T-helper 22 cell (primary cell): ENCODE measurements at places on chromosomes 12 and 14.

DNA sequence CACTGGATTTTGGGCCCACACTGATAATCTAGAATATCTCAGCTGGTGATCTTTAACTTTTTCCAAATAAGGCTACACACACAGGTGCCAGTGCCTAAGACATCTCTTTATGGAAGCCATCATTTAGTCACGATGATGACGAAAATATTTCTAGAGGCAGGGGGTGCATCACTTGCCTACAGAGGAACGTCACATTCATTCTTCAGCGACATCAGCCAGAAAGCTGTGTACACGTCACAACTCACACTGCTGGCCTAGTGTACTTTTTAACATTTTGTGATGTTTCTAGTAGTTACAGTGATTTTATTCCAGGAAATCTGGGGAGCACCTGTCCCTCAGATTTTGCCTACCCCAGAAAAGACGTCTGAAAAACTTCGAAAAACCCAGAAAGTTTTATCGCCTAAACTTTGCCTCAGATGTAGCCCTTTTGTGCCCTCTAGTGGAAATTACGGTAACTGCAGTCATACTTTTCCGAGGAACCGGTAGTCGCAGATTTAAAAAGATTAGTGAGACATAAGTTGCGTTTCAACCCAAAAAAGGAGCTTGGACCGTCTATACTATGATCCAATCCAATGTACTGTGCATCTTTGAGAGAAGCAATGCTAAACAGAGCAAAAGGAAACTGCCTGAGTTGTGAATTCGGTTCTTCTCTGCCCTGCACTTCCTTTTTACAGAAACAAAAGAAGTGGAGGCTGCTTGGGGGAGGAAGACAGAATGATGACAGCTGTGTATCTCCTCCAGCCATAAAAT lies 64.3 kb upstream of the STON2 start:
- peak; percentile 3 for DNase-seq

DNA sequence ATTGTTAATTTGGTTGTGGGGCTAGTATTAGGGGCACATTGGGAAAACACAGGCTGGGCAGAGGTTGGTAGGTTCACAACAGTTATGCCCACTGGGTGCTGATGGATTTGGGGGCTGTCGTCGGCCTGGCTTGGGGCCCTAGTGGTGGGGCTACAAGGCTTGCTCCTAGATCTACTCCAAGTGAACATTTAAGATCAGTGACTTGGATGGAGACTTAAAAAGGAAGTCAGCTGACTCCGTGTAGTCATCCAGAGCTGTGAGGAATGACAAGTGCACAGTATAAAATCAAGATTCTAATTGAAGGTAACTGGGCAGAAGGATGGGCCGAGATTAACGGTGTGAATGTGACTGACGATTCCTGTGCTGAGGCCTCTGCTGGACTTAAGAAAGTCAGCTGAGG lies 12.8 kb upstream of the NR4A1 start:
- DNase-seq = no peak

- no peak for DNase-seq
Observed at GRCh38 chr14:32286602-32287001, 42.5 kb upstream of the AKAP6 start.

DNA sequence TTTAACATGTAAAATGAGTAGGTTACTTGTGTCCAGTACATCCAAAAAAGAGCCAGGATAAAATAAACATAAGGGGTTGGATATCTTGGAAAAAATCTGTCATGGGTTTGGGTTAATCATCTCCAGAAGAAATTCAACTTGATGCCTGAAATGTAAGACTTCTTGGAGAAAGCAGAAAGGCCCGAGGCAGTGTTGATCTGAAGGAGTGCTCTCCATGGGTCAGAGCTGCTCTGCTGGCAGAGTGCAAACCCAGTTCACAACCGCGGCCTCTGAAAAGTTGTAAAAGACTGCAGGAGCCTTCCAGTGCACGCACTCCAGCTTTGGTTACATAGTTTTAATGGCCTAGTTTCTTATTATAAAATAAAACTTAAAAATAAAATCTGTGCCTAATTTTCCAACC lies 97.3 kb upstream of the ALX1 start:
- DNase-seq = no peak

- DNase-seq = no peak
Observed at GRCh38 chr12:65474831-65475230, 196.3 kb downstream of the MSRB3 start.

DNA sequence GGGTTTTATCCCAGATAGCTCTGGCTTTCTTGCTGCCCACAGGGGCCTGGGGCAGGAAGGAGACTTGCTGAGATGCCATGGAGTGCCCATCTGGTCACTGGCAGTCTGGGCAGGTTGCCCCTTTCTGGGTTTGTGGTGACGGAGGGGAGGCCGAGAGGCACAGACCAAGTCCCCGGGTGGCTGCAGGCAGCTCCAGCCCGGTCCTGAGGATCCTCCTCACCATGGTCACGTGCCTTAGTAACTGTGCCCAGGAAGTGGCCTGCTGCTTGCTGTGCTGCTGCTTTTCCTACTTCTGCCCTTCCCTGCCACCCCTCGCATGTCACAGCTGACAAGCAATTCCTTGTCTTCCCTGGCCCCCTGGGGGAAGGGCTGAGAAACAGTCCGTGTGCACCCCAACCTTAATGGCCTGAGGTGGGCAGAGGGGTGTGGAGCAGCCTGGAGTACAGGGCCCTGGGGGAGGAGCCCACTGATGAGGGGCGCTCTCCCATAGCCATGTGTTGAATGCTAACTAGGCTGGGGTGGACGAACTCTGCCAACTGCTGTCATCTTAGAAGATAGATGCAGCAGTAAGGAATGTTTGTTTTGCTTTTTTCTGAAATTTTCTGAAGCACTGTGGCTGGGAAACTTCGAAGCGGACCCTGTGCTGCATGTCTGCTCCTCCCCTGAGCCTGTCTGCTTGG lies 54.9 kb upstream of the SRSF5 start:
- DNase-seq = no peak

GRCh38 chr12:9751204-9752144 lies 9.2 kb downstream of the CD69 start:
- peak; percentile 29 for DNase-seq

GRCh38 chr12:28578833-28579252 lies 388.6 kb downstream of the CCDC91 start:
- no peak for DNase-seq

DNA sequence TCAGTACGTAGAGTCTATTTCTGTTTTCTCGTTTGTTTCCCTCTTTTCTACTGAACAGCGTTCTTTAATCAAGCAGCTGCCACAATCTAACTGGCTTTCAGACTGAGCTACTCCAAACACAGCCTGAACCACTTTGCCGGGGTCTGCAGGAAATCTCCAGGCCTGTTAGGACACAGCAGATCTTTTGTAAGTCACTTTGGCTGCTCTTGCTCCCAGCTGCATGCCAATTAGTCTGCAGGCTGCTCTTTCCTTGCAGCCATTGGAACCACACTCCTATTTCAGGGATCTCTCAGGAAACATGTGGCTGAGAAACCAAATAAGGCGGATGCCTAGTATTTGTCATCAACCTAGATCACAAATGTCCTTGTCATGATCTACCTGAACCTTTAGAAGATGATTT lies 73.6 kb downstream of the TMTC1 start:
- no peak for DNase-seq

GRCh38 chr12:117533687-117534086 lies 172.3 kb upstream of the NOS1 start:
- DNase-seq = no peak

DNA sequence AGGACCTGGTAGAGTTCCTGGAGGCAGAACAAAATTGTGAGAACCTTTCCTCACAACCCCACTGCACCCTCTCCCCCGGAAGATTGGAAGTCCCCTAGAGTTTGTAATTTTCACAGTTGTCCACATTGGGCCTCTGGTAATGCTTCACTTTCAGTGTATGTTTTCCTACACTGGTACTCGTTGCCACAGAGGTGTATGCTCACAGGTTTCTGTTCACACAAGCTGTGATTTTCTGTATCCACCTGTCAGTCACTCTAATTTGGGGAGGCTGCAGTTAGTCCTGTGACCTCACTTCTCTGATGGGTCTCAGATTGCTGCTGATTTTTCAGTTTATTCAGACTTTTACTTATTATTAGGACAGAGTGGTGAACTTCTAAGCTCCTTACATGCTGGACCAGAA lies 66.4 kb upstream of the BMP4 start:
- no peak for DNase-seq

GRCh38 chr12:11685316-11685715 lies 35.8 kb downstream of the ETV6 start:
- no peak for DNase-seq

DNA sequence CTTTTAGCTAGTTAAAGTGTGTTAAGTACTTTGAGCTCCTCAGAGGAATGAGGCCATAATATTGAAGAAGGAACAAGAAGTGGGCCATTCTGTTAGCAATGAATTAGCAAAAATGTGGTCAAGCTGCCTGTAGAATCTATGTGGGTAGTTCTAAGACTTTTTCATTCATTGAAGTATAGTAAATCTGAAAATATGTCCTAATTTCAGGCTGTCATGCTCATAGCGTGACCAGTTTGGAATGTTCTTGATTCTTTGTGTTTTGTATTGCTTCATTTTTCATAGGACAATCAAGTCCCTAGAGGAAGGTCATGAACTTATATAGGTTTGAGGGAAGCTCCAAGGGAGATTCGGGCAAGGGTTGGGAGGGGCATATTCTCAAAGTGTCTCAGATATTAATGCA lies 11.4 kb downstream of the ATP23 start:
- no peak for DNase-seq

DNA sequence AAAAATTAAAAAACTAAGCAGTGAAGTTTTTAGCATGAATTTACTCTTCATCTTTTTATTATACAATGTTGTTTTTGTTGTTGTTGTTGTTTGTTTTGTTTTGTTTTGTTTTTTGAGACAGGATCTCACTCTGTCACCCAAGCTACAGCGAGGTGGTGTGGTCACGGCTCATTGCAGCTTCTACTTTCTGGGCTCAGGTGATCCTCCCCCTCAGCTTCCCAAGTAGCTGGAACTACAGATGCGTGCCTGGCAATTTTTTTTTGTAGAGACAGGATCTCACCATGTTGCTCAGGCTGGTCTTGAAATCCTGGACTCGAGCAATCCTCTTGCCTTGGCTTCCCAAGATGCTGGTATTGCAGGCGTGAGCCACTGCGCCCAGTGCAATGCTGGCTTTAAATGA lies 11.3 kb downstream of the PPFIBP1 start:
- no peak for DNase-seq

GRCh38 chr14:46951103-46951502 lies 299.5 kb upstream of the RPL10L start:
- DNase-seq = no peak
